ENCODE measurements at places on chromosomes 1 and 21. TPM values are rescaled to one million over a fixed set of nuclear protein-coding genes. Genes with fewer than 3 reads are reported as not detected.

The RCOR3 gene
- total RNA-seq: 40.4 TPM

- DNase-seq: no peak
Observed at GRCh38 chr1:205813755-205814058, 709 bp upstream of the SLC41A1 start.

DNA sequence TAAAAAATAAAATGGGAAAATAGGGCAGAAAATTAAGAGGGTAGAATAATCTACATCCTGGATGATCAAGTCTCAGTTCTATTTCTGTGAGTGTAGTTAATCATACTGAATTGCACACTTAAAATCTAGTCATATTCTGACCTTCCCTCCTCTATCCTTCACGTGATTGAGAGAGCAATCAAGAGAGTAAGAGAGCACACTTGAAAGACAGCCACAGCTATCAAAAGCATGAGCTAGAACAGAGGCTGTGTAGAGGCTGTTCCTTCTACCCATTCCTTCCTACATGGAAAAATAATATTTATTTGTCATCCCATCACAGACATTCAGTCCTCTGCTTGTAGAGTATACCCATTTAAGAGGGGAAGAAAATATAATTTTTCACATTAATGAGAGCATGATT, 52.4 kb downstream of the PHC2 start:
- DNase-seq: no peak

GRCh38 chr1:147752511-147752910, 7.9 kb downstream of the GJA5 start:
- no peak for DNase-seq

The S100PBP gene
- total RNA-seq: 42.4 TPM

DNA sequence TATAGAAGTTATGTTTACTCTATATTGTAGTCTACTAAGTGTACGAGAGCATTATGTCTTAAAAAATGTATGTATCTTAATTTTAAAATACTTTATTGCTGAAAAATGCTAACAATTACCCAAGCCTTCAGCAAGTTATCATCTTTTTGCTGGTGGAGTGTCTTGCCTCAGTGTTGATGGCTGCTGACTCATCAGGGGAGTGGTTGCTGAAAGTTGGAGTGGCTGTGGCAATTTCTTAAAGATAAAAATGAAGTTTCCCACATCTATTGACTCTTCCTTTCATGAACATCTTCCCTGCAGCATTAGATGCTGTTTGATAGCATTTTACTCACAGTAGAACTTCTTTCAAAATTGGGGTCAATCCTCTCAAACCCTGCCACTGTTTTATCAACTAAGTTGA, 95.8 kb downstream of the CDC7 start:
- DNase-seq: no peak
